ENCODE measurements at places on chromosomes 5 and 9.

DNA sequence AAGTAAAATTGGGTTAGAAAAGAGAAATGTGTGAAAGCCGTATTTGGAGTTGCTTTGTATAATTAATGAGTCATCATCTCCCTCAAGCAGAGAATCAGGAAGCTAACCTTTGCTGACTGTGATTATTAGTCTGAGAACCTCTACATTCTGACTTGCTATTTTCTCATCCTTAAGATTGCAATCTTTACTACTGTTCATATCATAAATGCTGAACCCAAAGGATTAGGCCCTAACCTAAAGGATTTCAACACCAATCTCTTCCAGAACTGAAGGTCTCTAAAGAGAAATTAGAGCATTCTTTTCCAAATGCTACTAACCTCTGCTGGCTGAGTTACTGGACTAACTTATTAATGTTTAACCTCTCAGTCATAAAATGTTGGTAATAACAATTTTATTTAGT is 538.1 kb upstream of the MEF2C start:
- ATAC-seq = peak; percentile 55

GRCh38 chr5:40082313-40082712 is 597.4 kb upstream of the PTGER4 start:
- no peak for ATAC-seq

- ATAC-seq = no peak
Measured at GRCh38 chr9:98896632-98897031, 47.1 kb upstream of the COL15A1 start.

DNA sequence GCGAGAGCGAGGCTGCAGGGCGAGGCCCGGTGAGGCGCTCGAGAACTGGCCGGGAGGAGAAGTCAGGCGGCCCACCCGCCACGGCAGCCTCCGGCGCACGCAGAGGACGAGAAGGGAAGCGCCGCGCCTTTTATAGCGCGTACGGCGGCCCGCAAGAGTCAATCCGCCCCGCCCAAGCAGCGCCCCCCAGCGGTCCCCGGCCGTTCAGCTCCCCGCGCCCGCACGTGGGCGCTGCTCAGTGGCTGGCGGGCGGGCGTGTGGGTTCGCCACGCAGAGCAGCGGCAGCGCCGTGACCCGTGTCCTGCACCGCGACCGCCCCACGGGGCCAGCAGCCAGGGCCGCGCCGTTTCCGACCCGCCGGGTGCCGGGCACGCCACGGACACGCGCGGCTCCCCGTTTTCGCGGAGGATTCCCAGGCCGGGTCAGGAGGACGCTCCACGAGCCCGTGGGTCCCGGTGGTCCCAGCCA is 14.6 kb downstream of the LCN10 start:
- peak; percentile 84 for ATAC-seq

DNA sequence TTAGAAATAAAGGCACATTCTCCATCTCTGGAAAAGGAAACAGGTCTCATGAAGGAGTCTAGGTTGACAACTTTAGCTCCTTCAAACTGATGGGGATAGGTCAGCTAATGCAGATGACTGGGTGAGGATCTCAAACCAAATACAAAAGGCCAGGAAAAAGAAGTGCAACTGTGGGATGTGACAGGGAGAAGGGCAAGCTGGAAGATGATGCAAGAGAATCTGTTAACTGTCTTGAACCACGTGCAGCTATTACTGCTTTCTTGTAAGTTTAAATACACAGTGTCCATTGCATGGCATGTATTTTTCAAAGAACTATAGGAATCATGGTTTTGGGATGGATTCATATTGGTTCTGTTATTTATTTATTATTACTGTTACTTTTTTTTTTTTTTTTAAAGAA is 331.8 kb downstream of the NDUFS4 start:
- no peak for ATAC-seq

GRCh38 chr9:929719-930118 is 46.7 kb upstream of the DMRT3 start:
- ATAC-seq = no peak

DNA sequence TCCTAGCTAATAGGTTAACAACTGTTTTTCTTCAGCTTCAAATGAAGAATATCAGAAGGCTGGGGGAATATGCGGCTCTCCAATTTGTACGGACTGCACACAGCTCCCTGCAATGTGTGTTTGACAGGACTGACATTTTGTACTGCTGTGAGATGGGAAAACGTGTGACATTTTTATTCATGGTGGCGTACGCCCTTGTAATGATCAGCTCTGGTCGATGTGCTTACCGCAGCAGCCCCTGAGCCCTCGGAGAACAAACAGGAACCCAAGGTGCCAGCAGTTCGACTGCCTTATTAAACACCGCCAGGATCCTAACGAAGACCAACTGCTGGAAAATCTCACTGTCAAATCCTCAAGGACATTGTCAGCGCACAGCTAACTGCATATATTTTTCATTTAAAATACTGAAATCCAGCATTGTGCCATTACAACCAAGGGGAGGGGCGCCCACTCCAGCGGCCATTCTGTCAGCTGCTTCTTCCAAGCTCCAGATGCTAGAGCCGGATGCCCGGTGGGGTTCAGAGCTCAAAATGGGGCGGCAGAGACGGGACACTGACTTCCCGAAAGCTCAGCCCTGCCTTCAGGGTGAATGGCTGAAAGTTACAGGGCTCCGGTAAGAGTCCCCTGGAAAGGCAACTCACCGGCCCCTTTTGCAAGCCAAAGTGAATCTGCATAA is 66.8 kb downstream of the CRB2 start:
- ATAC-seq = no peak

DNA sequence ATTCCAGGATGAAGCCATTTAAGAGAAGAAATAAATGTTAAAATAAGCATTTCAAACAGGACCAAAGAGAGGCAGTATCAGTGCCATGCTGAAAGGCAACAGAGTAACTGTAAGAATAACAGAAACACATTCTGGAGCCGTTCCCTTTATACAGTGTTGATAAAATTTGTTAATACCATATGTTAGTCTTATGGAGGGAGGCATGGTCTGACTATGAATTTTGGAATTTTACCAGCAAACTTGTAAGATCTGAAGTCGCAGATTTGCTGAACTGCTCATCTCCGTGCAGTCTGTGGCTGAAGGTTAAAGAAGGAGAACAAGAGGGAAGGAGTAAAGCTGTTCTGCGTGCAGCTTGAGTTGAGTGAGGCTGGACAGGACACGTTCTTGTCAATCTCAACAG is 508.4 kb downstream of the NFIB start:
- no peak for ATAC-seq

GRCh38 chr9:111992523-111992922 is 95.9 kb downstream of the UGCG start:
- ATAC-seq = peak; percentile 93

DNA sequence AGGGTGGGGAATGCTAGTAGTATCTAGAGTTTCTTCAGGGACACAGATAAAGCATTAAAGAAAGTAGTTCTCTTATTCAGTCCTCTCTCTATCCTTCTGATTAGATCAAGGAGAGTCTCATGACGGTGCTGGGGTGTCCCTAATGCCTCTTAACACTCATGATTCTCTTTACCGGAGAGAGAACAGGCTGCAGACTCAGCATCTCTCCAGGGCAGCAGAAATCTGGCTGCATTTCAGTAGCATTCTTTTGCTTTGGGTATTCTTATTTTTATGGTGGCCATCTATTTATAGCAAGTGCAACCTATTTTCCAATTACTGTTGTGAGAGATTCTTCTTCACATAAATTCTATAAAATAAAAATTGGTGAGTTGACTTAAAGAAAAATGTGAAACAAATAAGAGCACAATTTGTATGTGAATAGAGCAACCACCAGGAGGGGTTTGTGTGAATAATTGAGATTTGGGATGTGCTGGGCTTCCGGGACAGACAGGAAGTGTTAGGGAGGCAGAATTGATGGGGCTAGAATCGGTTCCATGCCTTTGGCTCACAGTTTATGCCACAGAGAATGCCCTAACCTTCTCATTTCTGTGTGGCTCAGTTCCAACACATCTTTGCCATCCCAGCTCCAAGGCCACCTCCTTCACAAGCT is 23.8 kb upstream of the BOD1 start:
- ATAC-seq = no peak

GRCh38 chr5:92023555-92023954 is 640.4 kb upstream of the ARRDC3 start:
- no peak for ATAC-seq

GRCh38 chr9:97980479-97980803 is 2.7 kb upstream of the ANP32B start:
- ATAC-seq = no peak

- no peak for ATAC-seq
Measured at GRCh38 chr5:17123010-17123409, 94.4 kb upstream of the BASP1 start.

GRCh38 chr5:127906562-127907204 is 176.9 kb upstream of the SLC12A2 start:
- no peak for ATAC-seq

GRCh38 chr5:72938206-72938605 is 17.6 kb upstream of the FCHO2 start:
- ATAC-seq = no peak

DNA sequence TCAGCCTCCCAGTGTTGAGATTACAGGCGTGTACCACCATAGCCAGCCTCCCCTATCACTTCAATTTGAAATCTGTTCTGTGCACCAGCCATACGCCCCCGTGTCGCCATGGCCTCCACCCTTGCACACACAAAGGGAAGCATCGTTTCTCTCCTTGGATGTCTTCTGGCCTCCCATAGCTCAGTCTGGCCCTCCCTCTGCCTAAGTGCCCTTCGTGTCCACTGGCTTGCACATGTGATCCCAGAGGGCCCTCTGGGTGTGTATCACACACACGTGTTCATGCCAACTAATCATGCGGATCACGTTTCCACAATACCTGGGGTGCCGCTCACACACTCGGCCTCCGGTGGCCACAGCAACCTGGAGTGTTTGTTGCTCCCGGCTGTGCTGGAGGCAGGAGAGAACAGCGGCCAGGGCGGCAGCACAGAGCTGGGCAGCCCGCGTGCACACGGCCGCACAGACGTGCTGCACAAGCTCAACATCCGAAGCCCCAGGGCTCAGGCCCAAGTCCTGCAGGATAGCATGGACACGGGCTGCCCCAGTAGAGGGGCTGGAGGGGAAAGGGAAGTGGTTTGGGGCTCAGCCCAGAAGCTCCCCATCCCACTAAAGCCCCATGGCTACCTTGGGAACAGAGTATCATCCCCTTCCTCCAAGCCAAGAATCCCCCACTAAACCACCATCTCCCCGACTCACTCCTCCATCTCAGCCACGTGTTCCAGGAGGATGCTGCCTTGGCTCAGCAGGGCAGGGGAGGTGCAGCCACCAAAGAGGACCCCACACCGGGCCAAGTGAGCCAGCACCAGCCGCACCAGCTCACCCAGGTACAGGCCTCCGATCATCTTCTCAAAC is 10.9 kb downstream of the HK3 start:
- no peak for ATAC-seq

DNA sequence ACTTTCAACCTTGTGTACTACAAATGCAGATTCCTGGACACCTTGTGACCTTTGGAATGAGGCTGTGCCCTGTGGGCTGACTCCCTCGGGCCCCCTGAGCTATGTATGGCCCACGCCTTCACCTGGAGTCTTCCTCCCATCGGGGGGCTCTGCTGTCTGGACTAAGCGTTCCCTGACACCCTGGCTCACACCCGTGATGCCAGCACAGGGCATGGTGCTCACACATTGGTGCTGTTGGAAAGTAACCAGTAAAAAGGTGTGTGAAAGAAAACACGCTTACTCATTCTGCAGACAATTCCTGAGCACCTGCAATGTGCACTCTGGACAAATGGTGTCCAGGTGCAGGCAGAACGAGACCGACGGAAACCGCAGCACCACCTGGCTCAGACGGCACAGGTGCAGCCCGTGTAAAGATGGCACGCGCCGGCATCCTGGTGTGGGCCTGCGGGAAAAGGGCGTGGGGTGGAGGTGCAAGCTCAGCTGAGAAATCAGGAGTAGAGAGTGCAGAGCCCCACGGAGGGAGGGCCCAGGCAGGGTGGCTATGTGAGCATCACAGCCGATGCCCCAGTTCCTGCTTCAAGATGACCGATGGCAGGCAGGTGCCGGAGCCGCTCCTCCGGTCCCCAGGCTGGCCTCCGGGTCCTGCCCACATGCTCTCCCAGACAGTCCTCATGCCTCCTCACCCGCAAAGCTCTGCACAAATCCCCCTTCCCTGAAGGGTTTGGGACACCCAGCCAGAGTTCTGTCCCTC is 11.0 kb downstream of the LPCAT1 start:
- ATAC-seq = no peak

- ATAC-seq = no peak
Measured at GRCh38 chr5:2385818-2386217, 365.7 kb downstream of the IRX2 start.

- no peak for ATAC-seq
Measured at GRCh38 chr9:107141967-107142366, 141.1 kb upstream of the RAD23B start.

GRCh38 chr9:71608825-71609447 is 159.4 kb downstream of the CEMIP2 start:
- no peak for ATAC-seq

DNA sequence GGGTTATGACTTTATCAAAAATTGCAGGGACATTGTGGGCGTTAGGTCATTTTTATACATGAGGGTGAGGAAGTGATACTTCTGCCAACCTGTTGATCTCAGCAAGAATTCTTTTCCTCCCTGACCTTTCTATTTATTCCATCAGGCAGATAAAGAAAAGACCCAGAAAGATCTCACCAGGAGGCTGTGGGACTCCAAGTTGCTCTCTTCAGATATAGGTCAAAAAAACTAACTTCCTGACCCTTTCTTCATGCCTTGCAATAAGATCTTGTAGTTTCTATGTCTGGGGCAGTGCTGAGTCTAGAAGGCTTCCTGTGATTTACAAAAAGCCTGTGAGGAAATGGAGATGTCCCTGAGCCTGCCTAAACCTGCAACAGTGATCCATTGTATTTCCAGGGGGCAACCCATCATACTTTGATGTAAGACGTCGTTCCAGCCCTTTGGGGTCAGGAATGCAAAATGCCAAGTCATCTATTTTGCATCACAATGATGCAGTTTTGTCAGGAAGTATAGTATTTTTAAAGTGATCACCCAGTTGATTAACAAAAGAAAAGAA is 22.0 kb upstream of the PIK3R1 start:
- ATAC-seq = no peak

GRCh38 chr9:126523611-126524111 is 90.1 kb upstream of the LMX1B start:
- peak; percentile 71 for ATAC-seq

- no peak for ATAC-seq
Measured at GRCh38 chr5:36713541-36713940, 107.1 kb downstream of the SLC1A3 start.
